ENCODE measurements at places on chromosomes 6 and 20.

DNA sequence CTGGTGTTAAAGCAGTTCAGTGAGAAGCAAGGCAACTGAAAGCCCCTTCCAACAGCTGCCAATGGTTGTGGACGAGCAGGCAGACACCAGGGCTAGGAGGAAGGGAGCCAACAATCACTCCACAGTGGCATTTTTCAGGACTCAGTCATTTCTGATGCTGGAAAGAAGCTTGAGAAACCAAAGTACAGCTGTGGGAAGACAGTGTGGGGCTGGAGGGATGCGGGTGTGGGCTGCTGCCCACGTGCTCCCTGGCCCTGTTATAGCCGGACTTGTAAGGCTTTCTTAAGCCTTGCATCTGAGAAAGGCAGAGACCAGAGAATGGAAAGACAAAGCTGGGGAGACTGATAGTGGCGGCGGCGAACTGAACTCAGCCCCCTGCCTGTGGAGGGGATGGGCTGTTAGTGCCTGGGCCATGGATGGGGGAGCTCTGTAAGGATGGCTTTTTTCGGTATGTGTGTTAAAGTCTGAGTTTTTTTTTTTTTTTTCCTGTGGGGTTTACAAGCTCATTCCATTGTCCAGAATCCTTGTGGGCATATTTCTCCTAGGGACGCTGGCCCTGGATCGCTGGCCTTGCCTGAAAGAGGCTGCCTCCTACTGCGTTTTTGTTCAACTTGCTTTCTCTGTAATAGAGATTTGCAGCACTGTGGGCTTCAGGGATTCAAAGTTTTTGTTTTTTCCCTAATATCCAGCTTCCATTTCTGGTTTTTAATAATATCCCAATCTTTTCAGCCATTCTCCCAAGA is 91.7 kb downstream of the GJA10 start:
- peak; percentile 96 for DNase-seq

DNA sequence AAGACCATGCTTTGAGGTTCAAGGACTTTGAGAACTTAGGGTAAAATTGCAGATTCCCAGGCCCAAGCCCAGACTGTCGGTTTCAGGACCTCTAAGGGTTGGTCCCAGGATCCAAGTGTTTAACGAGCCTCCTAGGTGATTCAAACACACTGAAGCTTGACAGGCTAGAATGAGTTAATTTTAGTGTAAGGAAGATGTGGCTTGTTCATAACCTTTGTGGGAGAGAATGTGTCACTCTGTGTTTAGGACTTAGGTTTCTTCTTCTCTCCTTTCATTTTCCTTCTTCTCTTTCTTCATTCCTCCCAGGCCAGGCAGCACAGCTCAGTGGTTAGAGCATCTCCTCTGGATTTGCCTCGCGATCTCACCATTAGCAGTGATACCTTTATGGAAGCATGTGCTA is 104.8 kb upstream of the KCNG1 start:
- DNase-seq = no peak

DNA sequence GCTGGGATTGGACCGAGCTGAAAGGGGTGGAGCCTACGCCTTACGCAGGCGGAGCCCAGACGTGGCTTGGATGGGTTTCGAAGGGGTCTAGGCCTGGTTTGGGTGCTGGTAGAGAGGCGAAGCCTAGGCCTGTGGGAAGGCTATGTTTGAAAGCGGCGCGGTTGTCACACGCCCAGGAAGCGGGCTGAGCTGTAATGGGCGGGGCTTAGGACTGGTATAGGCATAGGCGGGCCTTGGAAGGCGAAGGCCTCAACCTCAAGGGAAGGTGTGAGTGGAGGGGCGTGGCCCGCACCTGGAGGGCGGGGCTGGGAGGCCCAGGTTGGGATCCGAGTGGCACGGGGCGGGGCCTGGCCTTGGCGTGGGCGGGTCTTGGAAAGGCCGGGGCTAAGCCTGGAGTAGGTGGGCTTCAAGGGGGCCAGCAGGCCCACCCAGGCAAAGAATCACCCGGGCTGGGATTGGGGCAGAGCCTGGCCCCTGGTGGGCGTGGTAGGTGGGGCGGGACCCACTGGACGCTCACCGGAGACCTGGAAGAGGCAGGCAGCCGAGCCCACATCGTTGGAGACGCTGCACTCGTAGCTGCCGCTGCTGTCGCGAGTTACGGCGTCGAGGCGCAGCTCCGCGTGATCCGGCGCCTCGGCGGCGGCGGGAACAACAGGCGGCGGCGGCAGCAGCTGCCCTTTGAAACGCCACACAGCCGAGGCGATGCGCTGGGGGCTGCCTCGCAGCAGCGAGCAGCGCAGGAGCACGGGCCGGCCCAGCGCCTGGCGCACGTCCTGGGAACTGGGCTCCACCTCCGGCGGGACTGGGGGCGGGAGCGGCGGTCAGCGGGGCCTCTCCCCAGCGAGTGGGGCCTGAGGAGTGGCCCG is 49.0 kb downstream of the MDGA1 start:
- DNase-seq = no peak

DNA sequence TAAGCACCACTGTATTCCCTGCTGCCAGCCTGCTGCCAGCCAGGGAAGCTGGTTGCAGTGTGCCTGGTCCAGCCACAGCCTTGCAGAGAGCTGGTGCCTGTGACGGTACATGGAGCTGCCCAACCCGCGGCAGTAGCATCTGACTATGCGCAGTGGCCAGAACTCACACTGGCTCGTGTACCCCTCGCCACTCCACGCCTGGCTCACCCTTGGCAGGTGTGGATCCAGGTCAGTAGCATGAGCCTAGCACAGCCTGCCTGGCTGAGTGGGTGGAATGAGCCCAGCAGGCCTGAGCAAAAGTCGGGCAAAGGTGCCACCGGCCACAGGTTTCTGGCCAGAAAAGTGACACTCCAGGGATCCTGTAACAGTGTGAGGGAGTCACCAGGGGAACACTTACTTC is 361.7 kb upstream of the MAP3K7 start:
- DNase-seq = no peak

DNA sequence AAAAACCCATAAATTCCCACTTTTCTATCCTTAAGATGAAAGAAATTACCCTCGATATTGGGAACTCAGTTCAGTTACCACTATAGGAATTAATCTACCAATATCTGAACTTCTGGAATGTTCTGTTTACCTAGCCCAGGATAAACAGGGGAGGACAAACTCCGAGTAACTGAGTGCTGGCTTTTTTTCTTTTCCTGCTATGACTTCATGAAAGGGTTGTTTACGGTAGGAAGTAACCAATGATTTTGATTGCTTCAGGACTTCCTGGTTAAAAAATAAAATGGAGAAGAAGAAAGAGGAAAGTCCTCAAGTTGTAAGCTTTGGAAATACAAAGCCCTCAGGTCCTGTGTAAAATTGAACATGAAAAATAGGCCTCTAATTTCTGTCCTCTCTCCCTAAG is 167.7 kb downstream of the ZNF217 start:
- DNase-seq = no peak

- no peak for DNase-seq
Measured at GRCh38 chr6:47709160-47709559, 10.8 kb downstream of the ADGRF4 start.

GRCh38 chr6:10202581-10202980 is 212.3 kb downstream of the TFAP2A start:
- no peak for DNase-seq

DNA sequence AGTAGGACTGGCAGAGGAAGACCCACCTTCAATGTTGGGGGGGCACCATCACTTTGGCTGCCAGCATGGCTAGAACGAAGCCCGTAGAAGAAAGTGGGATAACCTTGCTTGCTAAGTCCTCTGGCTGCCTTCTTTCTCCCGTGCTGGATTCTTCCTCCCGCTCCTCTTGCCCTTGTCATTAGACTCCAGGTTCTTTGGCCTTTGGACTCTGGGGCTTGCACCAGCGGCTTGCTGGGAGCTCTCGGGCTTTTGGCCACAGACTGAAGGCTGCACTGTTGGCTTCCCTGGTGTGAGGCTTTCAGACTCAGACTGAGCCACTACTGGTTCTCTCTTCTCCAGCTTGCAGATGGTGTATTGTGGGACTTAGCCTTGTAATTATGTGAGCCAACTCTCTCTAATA is 28.2 kb downstream of the GSTA2 start:
- DNase-seq = no peak

GRCh38 chr6:163504984-163505640 is 90.6 kb downstream of the QKI start:
- DNase-seq = no peak

GRCh38 chr6:42366011-42366705 is 85.6 kb downstream of the TRERF1 start:
- DNase-seq = no peak

GRCh38 chr6:132471787-132472186 is 41.1 kb downstream of the STX7 start:
- DNase-seq = no peak

Measured in EH (cell line).